ENCODE measurements at places on chromosomes 2 and 18.

DNA sequence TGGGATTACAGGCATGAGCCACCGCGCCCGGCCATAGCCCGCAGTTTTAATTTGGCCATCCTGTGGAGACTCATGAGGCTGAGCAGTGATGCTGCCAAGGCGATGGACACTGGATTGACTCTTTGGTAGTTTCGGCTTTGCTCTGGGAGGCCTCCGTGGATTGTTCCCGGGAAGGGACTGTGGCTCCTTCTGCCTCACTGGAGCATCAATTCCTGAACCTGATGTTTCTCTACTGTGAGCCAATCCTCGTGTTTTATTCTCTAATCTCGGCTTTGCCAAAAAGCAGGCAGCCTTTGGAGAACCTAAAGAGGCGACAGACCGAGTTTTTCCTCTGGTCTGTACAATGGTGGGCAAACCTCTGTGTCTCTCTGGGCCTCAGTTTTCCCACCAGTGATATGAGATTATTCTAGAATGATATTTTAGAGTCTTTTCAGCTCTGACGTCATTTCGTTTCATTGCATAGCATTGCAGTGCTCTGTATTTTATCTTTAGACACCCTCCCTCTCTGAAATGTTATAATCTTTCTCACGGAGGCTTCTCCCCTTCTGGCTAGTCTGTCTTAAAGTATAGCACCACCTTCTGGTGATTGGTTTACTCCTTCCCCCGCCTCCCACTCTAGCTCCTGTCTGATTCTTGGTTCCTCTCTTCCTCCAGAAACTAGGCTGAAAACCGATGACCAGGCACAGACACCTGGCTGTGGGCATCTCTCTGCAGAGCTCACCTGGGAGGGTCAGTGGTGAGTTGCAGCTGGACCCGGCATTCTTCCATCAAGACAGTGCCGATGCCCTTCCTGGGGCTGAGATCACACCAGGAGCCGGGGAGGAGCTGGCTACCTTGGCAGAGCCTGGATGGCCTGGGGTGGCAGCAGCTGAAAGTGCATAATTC, 341.3 kb downstream of the MYCN start:
- DNase-seq = no peak

DNA sequence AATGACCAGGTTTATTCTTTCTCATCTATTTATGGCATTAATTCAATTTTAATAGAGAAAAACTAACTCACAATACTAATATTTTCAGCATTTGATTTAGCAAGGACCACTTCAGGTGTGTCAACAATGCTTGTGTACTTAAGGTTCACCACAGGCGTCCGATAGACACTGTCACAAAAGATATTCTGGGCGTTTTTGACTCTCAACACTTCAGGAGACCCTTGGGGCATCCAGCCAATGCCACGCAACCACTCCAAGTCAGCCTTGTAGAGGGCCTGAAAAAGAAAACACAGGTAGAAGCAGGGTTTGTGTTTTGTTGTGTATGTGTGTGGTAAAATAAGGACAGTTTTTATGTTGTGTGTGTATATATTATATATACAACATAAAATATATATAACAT, 158.2 kb downstream of the NEB start:
- no peak for DNase-seq

DNA sequence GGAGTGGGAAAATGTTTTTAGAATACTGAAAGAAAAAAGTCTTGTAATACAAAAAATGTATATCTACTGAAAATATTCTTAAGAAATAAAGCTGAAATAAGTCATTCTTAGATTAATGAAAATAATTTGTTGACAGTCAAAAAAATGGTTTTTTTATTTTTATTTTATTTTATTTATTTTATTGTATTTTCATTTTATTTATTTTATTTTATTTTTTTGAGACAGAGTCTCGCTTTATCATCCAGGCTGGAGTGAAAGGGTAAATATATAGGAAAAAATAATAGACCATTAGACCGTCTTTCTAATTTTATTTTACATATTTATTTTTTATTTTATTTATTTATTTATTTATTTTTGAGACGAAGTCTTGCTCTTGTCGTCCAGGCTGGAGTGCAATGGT, 1583.6 kb upstream of the TMEFF2 start:
- no peak for DNase-seq

GRCh38 chr2:227322530-227323205, 2.4 kb upstream of the MFF start:
- no peak for DNase-seq

DNA sequence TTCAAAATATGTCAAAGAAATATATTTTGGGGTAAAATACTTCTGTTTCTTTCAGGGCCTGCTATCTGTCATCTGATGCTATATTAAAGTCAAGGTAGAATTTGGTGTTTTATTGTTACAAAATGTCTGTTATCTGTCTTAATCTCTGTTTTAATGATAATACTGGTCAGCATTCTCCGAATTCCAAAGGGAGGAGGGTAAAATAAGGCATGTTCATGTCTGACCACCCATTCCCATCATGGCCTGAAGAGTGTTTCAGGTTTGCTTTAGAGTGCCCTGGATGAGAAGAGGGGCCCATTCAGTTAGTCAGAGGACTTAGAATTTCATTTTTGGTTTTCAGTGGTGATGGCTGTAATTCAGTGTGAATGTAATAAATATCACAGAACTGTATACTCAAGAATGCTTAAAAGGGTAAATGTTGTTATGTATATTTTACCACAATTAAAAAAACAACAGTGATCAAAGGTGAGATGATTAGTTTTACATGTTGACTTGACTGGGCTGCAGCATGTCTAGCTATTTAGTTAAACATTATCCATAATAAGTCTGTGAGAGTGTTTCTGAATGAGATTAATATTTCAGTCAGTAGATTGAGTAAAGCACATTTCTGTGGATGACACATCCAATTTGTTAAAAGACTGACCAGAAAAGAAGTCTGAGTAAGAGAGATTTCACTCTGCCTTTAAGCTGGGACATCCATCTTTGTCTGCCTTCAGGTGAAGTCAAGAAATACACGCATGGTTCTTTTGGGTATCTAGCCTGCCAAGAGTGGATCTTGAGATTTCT, 467.9 kb upstream of the SYT4 start:
- DNase-seq = no peak

DNA sequence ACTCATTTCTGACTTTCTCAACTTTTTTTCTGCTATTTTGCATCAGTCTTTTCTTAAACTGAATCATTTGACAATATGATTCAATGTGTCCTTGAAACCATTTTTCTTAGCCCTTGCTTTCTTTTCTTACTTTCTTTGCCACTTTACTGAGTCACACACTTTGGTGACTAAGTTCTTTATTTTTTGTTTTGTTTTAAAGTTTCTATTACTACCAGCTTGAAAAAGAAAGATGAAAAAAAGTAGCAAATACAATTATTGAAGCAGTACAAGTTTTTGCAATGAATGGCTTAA, 116.5 kb downstream of the DOCK10 start:
- no peak for DNase-seq

GRCh38 chr18:62751341-62751821, 36.0 kb downstream of the PHLPP1 start:
- DNase-seq = no peak

DNA sequence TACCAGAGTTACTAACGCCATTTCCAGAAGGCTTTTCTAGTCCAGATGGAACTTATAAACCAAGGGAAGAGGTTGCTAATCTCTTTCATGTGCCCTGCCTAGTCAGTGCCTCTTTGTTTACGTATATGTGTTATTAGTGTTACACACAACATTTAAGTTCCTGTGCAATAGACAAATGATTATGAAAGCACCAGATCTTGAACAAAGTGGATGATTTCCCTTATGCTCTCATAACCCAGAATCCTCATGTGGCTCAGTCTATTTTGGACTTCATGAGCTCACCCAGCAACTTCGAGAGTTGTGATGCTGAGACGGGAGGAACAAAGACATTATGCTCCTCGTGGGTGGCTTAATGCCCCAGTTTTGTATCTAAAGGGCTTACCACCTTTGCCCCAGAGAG, 214.4 kb upstream of the SP5 start:
- no peak for DNase-seq

DNA sequence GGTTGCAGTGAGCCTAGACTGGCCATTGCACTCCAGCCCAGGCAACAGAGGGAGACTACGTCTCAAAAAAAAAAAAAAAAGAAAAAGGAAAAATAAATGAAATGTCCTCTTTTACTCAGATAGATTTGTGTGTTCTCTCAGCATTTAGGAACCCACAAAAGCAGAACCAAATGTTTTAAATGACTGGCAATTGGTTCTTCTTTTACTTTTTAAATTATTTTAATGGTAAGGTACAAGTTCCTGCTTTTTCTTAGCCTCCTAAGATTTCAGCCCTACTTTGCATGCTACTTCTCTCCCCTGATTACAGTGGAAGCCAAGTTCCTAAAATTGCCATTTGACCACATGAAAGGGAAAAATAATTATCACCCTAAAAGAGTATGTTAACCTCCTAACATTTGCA, 23.5 kb downstream of the SRSF7 start:
- DNase-seq = no peak

DNA sequence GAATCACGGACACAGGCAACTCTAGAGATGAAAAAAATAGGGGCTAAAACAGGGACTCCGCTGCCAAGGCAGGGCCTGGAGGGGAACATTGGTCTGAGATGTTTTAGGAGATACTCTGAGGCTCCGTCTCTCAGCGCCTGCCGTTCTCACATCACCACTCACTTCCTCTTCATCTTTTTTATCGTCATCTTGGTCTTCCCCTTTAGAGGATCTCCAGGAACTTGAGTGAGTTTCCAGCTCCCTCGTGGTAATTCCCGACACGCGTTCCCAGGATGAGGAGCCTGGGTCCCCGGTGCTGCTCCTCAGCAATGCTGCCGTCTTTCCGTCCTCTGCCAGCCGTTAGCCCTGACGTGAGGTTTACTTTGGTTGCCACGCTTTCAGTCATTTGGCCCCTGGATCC, 16.1 kb downstream of the MLPH start:
- no peak for DNase-seq

DNA sequence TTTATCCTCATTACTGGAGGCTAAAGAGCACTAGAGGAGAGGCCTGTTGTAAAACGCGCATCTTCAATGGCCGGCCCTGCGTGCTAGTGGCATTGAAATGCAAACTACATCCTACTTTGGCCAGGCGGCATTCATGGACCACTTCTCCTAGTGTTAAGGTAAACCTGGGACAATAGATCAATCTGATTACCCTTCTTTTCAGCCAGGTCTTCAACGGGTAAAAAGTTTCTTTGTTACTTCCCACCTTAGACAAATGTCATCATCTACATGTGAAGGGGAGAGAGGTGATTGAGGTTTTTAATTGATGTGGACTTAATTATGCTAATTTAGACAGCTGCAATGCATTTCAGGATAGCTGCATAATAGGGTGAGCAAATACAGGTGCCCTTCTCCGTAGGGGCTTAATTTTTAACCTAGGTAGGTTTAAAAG, 628.0 kb downstream of the ZEB2 start:
- DNase-seq = no peak

DNA sequence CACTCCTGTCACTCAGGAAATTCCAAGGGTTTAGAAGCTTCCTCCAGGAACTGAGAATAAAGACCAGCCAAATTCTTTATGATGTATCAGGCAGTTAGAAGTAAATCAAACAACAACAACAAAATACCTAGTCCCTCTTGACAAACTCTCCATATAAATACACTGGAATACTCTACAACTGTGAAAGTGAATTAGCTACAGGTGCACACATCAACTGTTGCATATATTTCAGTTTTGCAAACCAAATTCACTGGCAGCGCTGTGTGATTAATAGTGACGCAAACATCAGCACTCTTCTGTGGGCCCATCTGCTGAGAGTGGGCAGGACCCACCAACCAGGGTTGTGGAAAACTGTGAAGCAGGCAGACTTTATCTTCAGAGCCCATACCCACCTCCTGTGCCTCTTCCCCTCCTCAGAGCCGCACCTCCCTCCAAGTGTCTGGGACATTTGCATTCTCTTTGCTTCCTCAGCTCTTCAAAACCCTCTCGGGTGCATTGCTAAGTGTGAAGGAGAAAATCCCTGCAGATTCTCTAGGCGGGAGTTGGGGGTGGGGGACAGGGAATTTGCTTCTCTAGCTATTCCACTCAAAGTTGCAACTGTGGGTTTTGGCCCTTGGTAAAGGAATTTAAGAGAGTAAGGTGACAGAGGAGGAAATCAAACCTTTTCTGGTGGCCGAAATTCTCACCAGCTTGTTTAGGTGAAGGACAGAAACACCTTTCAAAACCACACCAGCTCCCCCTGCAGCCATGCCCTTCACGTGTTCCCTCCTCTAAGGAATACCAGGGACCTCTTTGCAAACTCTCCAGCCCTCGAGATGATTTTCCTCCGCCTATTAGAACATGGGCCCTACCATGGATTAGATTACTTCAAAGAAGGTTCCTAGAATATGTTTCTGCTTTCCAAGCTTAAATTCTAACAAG, 119.3 kb downstream of the MRO start:
- DNase-seq = no peak

DNA sequence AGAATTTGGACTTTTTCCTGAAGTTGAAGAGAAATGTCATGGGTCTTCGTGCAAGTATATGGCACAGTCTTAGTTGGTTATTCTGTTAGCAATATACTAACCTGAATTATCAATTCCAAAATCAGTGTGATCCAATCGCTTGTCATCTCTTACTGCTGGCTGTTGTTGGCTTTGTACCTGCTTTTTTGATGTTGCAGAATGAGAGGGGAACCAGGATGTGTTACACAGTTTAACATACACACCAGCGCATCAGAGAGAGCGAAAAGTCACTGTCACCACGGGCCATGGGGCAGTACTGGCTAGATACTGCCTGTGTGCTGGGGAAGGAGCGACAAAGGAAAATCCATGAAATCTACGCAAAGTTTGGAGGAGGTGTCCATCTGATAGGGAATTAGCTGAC, 59.3 kb upstream of the SPP2 start:
- DNase-seq = no peak

DNA sequence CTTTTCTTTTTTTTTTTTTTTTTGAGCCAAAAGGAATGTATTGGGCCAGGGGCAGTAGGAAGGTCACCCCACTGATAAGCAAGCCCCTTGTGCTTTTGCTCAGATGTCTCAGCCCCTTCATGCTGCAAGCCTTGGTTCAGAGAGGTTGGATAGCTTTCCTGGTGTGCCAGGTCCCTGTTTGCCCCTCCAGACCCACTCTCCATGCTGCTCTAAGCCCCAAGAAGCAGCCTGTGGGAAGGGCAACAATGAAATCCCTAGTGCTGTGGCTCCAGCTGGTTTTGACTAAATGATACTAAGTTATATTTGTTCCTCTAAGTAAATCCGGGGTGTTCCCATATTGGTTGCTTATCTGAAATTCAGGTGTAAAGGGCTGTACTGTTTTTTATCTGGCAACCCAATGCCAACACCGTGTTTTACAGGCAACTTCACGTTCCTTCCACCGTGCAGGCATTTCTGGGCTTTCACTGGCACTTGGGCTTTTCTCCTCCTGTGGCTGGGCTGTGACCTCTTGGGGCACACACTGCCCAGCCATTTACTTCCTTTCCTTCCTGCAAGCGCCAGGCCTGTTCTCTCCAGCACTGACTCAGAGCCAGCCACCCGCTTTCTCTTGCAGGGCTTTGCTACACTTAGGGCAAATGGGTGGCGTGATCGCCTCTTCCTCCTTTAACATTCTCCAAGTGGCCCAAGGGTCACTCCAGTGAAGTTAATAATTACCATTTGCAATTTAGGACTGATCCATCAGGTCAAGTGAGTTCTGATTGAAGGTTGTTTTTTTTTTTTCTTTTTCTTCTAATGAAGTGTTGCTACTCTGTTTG, 21.6 kb downstream of the MERTK start:
- DNase-seq = no peak

GRCh38 chr18:22034276-22034675, 135.1 kb upstream of the GATA6 start:
- no peak for DNase-seq
